ENCODE measurements at places on chromosomes 2 and 18. TPM values are rescaled to one million over a fixed set of nuclear protein-coding genes. Genes with fewer than 3 reads are reported as not detected.

FSIP2 gene
- total RNA-seq = 0.20 TPM

DSG1 gene
- total RNA-seq = 0.55 TPM

DNA sequence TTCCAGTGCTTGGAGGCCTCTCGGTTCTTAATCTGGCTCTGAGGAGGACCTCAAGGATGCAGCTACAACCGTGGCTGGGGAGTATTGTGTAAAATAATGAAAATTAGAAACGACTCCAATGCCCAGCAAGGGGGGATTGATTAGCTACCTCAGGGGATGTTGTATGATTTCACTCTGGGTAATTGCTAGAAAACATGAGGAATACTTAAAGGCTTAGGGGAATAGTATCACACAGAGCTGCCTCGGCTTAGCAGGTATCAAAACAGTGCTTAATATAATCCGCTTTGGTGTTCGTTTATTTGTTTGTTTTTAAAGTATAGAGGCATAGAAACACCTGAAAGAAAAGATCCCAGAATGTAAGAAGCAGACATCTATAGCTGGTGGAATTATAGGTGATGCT lies 102.5 kb downstream of the INHBB start:
- no peak for DNase-seq

GRCh38 chr2:231235217-231235616 lies 36.8 kb downstream of the ARMC9 start:
- DNase-seq = no peak

GRCh38 chr2:31523871-31524492 lies 56.8 kb downstream of the SRD5A2 start:
- peak; percentile 23 for DNase-seq

GRCh38 chr18:75041586-75041985 lies 167.4 kb downstream of the PTGR3 start:
- DNase-seq = no peak

- DNase-seq = no peak
These were observed 19.8 kb downstream of the DTYMK start for GRCh38 chr2:241666627-241667400.

GRCh38 chr2:5148392-5149085 lies 543.6 kb upstream of the SOX11 start:
- no peak for DNase-seq

DNA sequence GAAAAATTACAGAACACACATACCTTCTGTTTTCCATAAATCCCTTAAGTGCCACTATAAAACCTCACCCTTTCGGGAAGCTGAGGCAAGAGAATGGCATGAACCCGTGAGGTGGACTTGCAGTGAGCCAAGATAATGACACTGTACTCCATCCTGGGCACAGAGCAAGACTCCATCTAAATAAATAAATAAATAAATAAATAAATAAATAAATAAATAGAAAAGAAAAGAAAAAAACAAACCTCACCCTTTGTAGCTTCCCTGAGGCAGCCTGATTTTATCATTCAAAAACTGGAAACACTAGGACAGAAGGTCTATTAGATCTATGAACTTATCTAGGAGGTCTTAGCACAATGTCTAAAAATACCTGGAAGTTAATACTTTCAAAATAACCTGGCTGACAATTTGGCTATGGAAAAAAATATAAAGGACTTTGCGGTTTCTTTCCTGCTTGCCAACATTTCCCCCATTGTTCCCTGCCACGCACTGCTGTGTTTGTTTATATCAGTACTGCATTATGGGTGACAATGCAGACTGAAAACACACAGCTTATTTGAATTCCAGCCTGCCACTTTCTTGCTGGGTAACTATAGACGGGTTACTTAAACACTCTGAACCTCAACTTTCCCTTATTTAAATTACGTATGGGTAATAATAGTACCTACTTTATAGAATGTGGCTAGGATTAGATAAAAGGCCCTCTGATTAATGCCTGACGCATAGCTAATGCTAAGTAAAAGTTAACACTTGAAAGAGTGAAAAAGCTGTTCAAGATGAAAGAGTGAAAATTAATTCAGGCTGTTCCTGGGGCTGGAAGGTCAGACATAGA lies 313.0 kb downstream of the RDH14 start:
- no peak for DNase-seq

GRCh38 chr2:73983322-73984202 lies 1.1 kb upstream of the TET3 start:
- no peak for DNase-seq

- DNase-seq = no peak
These were observed 64.0 kb upstream of the TRIB2 start for GRCh38 chr2:12652723-12653122.
